ENCODE measurements at places on chromosomes 16 and 17.

DNA sequence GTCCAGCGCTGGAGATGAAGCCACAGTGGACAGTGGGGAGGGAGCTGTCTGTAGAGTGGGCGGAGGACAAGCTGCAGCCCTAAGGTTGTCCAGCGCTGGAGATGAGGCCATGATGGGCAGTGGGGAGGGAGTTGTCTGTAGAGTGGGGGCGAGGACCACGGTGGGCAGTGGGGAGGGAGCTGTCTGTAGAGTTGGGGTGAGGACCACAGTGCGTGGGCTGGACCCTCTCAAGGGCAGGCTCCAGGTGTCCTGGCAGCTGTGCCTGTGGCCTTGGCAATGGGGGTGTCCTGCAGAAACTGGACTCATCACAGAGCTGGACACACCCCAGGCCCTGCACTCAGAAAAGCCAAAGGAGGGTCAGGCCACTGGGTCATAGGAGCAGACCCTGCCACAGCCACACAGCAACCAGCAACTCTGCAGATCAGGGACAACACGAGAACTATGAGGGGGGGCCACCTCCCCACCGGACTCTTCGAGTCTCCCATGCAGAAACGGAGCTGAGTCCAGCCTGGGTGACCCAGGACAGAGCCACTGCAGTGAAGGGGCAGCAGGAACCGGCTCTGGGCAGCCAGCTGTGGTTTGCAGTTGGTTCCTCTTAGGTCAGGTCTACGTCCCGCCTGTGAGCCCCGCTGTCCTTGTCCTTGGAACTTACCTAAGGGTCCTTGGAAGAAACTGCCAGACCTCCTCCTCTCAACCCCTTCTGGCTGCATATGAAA, 33.4 kb upstream of the CBFA2T3 start:
- no peak for DNase-seq

DNA sequence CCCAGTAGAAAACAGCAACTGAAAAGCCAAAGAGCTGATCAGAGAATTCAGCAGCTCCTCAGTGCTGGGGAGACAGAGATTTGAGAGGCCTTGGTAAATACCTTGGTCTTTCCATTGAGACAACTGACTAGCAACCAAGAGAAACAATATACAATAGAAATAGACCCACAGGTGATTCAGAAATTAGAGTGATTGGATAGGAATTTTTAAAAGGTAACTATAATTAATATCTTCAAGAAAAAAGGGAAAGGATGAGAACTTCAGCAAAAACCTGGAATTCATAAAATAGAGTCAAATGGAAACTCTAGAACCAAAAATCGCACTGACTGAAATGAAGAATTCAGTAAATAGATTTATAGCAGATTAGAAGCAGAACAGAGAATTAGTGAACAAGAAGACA, 32.5 kb upstream of the ITGAX start:
- no peak for DNase-seq

GRCh38 chr17:35780950-35781349, 14.5 kb downstream of the MMP28 start:
- DNase-seq, result no peak

GRCh38 chr17:57834146-57834741, 15.6 kb downstream of the MRPS23 start:
- no peak for DNase-seq

GRCh38 chr17:15913826-15914225, 31.1 kb upstream of the ADORA2B start:
- no peak for DNase-seq

DNA sequence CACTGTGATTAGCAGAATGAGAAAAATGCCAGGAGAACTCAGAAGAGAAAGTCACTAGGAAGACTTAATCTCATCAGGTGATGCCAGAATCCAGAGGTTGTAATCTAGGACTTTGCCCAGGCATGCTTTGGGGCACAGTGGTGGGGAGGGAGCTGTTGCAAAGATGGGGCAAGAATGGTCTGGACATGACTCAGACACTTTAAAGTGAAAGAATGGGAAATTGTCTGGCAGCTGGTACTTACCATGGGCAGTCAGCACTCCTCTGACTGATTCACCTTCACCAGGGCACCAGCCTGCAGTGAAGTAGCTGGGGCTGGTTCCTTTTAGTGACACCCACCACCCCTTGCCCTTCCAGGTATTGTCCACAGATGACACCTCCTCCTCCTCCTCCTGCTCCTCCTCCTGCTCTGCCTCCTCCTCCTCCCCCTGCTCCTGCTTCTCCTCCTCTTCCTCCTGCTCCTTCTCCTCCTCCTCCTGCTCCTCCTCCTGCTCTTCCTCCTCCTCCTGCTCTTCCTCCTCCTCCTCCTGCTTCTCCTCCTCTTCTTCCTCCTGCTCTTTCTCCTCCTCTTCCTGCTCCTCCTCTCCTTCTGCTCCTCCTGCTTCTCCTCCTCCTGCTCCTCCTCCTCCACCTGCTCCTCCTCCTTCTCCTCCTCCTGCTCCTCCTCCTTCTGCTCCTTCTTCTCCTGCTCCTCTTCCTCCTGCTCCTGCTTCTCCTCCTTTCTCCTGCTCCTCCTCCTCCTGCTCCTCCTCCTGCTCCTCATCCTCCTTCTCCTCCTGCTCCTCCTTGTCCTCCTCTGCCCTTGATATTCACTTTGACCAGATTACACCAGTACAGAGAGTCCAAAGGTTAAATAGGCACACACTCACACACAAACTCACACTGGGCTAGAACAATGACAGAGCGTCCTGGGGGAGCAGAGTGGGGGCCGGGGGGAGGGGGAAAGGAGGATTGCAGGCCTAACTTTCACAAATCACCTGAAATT, at the start of gene CHD9NB:
CHD9NB (minus strand) TSS at position 379 of the 983 bp plus-strand sequence. CDS start 8,739 bp downstream, outside the sequence.
- DNase-seq, result no peak

DNA sequence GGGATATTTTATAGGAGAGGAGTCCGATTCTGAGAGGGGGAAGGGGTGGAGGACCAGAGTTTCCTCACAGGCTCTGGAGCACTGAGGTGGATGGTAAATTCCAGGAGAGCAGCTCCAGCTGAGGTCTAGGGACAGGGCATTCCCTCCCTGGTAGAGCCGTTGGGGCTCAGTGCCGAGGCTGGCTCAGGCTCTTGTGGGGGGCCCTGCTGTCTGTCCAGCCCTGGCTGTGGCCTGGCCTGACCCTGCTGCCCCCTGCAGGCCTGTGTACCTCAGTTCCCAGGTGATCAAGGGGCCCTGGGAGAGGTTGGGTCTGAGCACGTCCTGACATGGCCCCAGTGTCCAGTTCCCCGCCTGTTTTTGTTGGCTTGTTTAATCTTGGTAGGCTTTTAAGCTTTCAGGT, 16.8 kb downstream of the ZNF750 start:
- DNase-seq, result no peak

GRCh38 chr17:28955408-28955807, 4.1 kb upstream of the PHF12 start:
- no peak for DNase-seq

DNA sequence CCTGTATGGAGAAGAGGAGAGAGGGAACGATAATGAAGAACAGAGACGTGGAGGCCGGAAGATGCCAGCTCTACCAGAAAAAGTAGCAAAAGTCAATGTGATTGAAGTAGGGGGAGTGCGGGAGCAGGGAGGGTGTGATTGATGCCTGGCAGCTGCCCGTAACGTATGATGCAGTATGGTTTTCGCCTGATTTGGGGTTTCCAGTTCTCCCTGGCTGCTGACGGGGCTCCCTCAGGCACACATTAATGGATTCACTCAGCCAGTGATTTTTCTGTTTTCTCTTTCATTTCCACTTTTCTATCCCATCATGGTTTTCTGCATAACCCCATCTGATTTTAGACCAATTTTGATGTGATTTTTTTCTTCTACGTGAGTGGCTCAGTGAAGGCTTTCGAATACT, 62.1 kb downstream of the PRKCA start:
- no peak for DNase-seq

DNA sequence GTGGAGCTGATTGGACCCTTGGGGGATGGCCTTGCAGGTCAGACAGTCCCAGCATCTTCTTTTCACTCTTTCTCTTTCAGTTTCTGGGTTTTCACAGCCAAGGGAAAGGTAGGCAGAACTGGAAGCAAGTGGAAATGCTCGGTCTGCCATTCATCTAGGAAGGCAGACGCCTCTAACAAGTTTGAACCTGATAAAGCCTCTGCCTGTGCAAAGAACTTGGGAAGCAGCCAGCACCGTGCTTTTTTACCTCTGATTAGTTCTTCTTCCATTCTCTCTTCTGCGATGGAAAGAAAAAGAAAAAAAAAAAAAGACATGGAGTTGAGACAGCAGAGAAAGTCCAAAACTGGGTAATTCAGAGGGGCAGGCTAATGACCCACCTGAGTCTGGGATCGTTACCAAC, 997.8 kb upstream of the EEF2KMT start:
- no peak for DNase-seq

- no peak for DNase-seq
Observed at GRCh38 chr16:87647431-87648185, 45.3 kb downstream of the JPH3 start.

DNA sequence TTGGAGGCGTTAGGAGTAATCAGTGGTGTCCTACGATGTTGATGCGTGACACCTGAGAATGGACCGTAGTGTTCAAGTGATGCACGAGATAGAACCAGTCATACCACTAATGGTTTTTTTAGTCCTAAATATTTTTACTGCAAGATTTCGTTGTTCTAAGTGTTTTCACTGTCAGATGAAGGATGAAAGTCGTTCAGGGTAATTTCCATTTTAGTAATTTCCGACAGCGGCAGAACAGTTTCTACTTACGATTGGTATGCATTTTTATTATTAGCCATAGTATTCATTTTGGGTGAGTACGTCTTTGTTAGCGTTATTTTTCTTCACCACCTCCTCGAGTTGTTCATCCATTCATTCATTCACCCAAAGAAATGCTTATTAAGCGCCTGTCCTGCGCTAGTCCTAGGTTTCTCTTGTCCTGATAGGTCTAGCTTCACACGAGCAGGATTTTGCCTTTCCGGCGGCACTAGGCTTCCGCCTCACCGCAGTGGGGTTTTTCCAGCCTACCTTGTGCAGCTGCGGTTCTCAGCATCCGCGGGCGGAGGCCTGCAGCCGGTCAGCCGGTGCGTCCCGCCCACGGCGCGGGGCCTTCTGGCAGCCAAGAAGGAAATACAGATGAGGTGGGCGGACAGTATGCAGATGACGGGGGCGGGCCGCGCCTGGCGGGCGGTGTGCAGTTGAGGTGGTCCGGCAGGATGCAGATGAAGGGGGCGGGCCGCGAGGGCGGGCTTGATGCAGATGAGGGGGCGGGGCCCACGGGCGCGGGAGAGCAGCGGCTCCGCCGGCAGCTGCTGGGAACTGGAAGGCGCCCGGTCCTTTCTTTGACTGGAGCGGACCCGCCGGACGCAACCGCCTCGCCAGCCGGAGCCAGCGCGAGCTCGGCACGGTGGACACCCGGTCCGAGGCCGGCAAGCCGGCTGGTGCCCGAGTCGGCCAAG, 146.4 kb downstream of the SPECC1 start:
- DNase-seq, result peak; percentile 83

- DNase-seq, result no peak
Observed at GRCh38 chr17:72512649-72513556, 392.1 kb downstream of the SOX9 start.

GRCh38 chr17:72943826-72944689, 148.4 kb downstream of the SLC39A11 start:
- no peak for DNase-seq

DNA sequence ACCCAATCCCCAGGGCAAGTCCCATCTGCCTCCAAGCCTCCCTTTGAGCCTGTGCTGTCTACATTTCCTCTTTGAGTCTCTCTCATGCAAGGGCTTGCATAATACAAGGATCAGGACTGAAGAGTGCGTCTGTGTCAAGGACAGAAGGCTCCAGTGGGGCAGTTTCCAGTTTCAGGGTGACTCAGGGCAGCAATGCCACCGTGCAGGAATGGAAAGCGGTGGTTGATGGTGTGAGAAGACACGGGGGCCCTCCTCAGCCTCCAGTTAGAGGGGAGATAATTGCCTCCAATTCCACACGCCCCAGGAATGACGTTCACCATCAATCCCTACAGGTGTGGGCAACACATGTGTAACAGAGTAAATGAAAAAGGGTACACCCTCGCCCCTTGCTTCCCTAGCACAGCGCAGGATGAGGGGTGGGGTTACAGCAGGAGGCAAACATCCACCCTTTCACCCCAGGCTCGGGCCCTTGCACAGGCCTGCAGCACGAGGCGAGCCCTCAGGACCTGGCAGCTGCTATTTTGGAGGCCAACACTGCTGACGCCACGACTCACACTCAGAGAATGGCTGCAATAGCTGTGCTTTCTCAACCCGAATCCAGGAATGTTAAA, 24.8 kb upstream of the SLC25A19 start:
- no peak for DNase-seq

DNA sequence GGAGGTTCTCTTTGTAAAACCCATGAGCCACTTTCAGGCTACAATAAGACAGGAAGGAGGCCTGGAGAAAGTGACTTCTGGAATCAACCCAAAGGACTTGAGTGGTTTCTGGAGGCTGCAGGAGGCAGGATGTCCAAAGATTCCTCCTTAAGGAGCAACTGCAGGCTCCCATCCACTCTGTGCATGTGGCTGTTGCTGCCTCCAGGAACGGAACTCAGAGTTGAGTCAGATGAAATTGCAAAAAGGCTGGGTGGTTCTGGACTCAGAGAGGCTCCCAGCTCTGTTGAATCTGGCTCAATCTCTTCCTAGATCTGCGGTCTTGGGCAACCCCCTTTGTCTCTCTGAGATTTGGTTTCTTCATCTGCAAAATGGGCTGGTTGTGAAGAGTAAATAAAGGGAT, 197.1 kb downstream of the SHISA9 start:
- DNase-seq, result no peak

- no peak for DNase-seq
Observed at GRCh38 chr17:37327341-37328090, 48.3 kb upstream of the C17orf78 start.

DNA sequence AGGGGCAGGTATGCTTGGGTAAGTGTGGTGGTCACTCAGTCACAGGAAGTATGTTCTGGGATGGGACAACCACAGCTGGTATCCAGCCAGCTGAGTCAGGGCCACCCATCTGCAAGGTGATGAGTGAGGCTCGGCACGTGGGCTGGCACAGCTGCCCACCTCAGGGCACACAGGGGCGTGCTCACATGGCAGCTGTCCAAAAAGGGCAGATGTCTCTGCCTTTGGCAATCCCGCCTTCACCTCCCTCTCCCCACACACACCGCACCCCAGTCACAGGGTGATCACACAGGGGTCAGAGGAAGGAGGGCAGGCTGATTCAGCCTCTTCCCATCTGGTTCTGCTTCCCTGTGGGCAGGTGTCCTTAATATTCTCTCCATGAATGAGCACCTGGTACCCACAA, 85.9 kb upstream of the TOB1 start:
- DNase-seq, result no peak

GRCh38 chr16:62870554-62870953, 834.3 kb upstream of the CDH8 start:
- no peak for DNase-seq

DNA sequence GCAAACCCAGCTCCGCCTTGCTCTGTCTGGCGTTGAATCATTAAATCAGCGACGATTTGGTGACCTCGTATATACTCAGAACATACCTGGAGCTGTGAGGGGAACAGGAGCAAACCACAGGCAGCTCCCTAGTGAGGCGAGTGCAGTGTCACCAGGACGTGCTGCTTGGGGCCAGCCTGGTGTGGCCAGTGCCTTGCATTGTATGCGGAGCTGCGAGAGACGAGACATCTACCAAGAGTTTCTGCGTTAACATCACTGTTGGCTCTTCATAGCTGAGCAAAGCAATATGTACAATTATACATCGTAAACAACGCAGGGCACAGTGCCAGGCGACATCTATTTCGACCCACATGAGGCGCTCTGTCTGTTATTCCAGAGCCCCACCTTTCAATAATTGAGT, 27.9 kb downstream of the MINK1 start:
- DNase-seq, result no peak

All from stimulated activated CD4-positive, alpha-beta T cell treated with anti-CD3 and anti-CD28 coated beads, Interleukin-1b, Interleukin-23, amount 100 ng/mL, for 1 hour (primary cell).